ENCODE measurements at places on chromosomes 5 and 9.

GRCh38 chr5:168562279-168562678, 16.9 kb downstream of the PANK3 start:
- DNase-seq: no peak

- no peak for DNase-seq
Observed at GRCh38 chr5:155082401-155082800, 68.8 kb downstream of the KIF4B start.

DNA sequence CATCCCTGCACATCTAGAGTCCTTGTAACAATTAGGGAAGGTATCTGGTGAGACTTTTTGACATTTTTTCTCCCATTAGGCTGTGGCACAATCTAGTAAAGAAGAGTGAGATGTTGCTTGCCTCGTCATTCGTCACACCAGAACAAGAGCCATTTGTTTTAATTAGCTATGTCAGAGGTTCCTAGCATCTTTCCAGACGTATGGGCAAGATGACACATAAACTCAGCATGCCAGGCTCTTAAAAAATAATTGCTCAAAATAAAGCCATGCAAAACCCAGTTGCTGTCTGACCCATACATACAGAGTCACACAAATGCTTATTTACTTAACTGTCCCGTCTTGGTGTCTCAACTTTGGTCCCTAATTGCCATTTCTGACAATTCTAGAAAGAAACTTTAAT, 125.9 kb downstream of the TRPM3 start:
- DNase-seq: no peak

DNA sequence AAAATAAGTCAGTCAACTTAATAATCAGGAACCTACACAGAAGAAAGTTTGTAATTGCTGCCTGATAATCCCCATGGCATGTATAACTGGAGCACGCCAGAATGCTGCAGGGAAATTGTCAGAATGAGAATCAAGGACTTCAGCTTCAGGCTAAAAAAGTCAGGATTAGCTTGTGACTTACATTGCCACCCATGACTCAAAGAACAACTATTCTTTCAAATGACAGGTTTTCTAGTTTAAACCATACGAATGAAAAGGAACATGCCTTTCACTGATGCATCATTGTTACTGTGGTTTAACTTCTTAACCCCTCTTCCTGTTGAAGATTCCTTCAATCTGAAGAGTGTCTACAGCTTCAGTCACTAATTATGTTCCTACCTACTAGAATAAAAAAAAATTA, 112.4 kb downstream of the ISL1 start:
- DNase-seq: no peak

- DNase-seq: no peak
Observed at GRCh38 chr5:133843911-133844310, 124.5 kb downstream of the C5orf15 start.

GRCh38 chr5:6359555-6360322, 18.6 kb downstream of the MED10 start:
- DNase-seq: peak; percentile 31

DNA sequence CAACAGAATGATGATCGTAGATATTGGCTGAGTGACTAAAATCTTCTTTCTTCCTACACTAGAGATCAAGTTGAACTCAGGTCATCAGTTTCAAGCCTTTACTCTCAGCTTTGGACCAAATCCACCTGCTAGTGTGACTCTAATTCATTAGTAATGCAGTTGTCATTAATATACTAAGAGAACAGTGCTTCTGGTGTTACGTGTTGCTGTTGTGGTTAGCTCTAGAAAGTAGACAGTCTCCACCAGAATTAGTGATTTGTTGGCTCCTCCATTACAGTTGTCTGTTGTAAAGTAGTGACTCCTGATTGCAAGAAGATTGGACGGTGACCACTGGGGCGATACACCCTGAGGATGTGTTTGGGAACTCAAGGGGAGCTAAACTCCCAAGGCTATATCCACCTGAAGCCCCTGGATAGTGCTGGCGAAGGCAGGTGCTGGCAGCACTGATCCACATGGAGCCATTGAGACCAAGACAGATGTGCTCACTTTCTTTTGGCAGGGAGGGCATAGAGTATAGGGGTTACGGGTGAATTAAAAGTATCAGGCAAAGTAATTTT, 3.1 kb downstream of the CAMK4 start:
- DNase-seq: no peak

DNA sequence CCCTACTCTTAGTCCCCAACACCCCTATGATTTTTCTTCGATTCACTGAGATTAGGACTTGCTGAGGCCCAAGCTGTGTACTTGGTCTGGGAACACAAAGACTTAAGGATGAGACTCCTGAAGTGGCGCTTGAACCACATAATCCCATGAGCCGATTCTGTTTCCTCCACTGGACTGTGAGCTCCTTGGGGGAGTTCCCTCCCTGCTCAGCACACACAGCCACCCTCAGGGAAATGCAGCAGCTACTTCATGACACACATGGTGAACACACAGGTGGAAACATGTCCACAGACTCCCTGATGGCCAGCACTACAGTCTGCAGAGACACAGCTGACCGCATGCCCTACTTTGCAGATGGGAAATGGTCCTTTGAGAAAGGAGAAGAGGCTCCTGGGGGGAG, 101.1 kb downstream of the C5orf15 start:
- DNase-seq: no peak

- peak; percentile 80 for DNase-seq
Observed at GRCh38 chr5:181187500-181188213, 17.3 kb downstream of the TRIM7 start.

GRCh38 chr5:39264528-39264927, 45.2 kb upstream of the FYB1 start:
- peak; percentile 32 for DNase-seq

DNA sequence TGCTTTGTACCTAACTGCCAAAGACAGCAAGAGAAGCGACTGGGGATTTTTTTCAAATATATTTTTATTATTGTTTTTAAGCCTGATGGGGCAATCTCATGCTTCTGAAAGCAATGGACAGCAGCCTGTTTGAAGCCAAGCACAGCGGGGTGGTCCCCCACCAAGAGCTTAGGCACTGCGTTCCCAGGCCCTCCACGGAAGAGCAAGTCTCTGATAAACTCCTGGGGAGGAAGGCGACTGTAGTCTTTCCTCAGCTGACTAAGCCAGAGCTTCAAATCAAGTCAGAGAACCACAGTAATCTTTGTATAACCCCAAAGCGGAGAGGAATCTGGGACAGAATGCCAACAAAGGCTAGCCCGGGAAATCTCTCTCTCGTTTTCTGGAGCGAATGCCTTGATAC, 54.4 kb downstream of the ARSB start:
- DNase-seq: no peak

GRCh38 chr5:67221487-67222242, 25.1 kb upstream of the CD180 start:
- DNase-seq: peak; percentile 80

DNA sequence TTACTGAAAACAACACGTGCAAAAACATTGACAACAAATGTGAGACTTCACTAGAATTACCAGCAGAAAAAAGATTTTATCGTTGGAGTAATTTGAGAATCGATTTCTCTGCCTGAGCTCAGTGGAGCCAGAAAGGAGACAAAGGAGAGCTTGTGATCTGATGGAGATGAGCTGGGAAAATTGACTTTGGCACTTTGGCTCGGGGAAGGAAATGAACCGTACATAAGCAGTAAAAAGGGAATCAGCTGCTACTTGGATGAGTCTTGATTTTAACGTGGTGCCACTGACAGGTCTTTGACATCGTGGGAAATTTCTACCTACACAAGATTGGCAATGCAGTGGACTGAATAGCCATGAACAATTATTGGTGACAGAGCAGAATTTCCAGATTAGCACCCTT, 244.7 kb upstream of the RPS23 start:
- DNase-seq: no peak

- no peak for DNase-seq
Observed at GRCh38 chr5:153562189-153562588, 71.7 kb downstream of the GRIA1 start.

GRCh38 chr5:93894601-93895354, 153.4 kb upstream of the POU5F2 start:
- no peak for DNase-seq

GRCh38 chr9:109193974-109194556, 27.0 kb upstream of the FRRS1L start:
- DNase-seq: no peak

DNA sequence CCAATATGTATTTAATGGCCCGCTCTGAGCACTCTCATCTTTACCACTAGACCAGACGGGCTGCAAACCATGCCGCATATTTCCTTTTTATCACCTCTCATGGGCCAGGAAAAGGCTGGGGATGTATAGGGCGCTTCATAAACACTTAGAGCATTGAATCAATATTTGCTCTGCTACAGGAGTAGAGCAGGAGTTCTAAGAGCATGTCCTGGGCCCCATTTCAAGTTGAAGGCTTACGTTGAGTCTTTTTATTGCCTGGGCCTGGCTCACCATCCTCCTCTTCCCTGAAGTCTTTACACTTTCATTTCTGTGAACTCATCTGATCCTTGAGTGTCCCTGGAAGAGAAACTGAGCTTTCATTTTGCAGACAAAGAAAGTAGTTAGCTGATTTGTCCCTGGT, 112.4 kb downstream of the FSTL4 start:
- no peak for DNase-seq

DNA sequence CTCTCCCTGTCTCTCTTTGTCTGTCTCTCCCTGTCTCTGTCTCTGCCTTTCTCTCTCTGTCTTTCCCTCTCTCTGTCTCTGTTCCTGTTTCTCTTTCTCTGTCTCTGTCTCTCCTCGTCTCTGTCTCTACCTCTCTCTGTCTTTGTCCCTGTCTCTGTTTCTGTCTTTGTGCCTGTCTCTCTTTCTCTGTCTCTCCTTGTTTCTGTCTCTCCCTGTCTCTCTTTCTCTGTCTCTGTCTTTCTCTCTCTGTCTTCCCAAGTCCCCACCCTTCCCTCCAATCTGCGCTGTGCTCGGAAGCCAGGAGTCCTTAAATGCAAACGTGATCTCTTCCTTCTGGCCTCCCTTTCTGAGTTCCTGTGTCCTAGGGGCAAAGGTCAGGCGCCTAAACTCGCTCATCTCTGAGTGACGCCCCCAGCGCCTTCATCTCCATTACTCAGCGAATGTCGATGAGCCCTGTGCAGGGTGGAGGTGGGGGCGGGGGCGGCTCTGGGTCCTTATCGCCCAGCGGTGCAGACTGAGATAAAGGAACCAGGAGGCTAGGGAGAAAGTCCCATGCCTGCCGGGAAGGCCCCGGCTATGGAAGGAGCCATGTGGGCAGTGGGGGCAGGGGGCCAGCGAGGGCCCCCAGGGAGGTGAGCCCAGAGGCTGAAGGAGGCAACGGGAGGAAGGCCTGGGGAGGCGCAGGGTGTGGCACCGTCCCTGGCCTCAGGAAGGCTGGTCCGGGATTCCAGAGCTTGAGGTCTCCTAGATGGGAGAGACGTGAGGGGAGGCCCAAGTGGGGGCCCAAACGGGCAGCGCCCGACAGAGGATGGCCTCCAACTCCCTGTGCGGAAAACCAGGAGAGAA, 1.5 kb upstream of the SLC6A19 start:
- DNase-seq: no peak

DNA sequence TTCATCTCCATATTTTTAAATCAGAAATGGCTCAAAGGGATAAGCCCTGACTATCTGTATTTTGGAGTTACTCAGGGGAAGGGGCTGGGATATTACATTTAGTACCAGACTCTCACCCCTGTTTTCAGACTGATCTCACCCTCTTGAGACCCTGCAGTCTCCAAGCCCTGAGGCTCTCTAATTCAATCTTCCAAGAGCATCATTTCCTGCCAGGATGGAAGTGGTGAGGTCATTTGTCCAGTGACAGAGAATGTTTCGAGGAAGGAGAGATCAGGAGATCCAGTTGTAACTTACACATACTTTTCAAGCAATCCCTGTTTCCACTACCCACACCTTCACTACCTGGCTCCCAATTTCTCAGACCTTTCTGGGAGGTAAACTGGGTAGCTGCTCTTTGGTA, 295.5 kb upstream of the EFNA5 start:
- no peak for DNase-seq

DNA sequence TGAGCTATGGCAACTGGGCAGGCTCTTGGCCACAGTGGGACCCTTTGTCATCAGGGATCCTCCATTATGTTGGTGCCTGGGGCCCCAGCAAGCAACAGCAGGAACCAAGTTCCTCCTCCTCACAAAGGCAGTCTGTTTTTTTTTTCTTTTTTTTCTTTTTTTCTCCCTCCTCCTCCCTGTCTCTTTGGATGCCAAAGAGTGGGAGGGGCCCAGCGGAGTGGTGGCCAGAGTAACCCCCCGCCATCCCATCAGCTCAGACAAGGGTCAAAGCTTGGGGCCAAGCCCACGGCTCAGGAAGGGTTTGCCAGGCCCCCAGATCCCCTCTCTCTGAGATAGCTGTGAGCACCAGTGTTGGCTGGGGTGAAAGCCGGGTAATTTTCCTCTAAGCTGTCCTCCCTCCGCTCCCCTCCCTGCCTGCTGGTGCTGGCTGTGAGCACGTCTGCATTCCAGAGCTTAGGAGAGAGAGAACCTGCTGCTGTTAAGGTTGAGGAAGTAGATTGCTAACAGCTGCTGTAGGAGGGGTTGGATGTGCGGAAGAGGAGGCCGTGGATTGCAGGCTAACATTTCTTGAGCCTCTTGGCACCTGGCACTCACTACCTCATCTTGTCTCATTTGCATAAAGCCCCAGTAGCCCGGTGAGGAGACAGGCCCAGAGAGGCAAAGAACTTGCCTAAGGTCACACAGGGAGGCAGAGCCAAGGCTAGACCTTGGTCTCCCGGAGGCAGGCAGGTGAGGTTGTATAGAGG, 21.2 kb downstream of the GSN start:
- DNase-seq: no peak

- DNase-seq: no peak
Observed at GRCh38 chr5:146091881-146092280, 13.5 kb downstream of the PLAC8L1 start.

DNA sequence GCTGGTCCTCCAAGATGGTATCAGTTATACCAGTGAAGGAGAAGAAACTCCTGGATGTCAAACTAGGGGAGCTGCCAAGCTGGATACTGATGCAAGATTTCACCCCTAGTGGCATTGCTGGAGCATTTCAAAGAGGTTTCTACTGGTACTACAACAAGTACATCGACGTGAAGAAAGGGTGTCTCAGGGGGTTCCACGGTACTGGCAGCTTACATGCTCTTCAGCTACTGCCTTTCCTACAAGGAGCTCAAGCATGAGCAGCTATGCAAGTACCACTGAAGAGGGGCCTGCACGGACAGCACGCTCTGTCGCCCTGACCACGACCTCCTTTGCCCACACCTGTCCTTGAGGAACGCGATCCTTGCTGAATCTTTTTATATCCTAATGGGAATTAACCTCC, 19.5 kb downstream of the ACTL7B start:
- DNase-seq: no peak

- no peak for DNase-seq
Observed at GRCh38 chr5:173578947-173579615, 37.4 kb downstream of the BOD1 start.

DNA sequence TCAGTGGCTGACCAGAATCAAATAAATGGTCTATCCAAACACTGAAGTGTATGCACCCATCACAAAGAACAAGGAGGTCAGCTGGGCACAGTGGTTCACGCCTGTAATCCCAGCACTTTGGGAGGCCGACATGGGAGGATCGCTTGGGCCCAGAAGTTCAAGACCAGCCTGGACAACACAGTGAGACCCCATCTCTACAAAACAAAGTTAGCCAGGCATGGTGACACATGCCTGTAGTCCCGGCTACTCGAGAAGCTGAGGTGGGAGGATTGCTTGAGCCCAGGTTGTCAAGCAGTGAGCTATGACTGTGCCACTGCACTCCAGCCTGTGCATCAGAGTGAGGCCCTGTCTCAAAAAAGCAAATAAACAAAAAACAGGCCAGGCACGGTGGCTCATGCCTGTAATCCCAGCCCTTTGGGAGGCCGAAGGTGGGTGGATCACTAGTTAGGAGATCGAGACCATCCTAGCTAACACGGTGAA, 40.5 kb downstream of the SEMA4D start:
- DNase-seq: peak; percentile 58
